ENCODE measurements at places on chromosomes 2 and 18.

GRCh38 chr2:132550946-132551345, 119.1 kb downstream of the LYPD1 start:
- no peak for DNase-seq

DNA sequence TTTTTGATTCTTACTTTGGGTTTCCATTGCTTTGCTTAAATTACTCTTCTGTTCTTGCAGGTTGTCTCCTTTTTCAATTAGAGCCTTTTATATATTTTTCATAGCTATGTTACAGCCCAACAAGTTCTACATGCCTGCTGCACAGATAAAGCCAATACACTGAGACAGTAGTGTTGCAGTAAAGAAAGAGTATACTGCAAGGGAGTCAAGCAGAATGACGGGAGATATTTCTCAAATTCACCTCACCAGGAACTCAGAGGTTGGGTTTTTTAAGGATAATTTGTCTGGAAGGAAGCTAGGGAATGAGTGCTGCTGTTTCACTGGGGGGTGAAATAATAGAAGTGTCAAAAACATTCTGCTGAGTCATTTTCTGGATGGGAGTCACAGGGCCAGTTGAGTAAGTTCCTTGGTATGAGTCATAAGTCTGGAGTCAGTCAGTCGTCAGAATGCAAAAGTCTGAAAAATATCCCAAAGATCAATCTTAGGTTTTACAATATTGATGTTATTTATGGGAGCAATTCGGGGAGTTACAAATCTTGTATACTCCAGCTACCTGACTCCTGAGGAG, 193.0 kb upstream of the RGPD4 start:
- no peak for DNase-seq

DNA sequence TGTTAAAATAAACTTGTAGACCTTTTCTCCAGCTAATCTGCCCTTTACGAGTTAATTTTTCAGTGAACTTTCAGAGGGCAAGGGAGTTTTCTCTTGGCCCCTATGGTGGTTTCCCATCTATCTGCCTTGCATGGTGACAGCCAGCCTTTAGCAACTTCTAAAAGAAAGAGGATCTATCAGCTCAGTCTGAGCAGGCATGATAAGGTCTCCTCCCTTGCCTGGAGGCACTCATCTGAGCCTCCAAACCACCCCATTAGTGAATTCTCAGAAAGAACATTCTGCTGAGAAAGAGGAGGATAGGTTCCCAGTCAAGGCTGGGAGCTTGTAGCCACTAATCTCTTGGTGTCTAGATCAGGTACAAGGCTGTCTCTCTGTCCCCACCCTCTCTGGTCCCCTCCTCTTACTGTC, 10.7 kb upstream of the GYPC start:
- DNase-seq: no peak

DNA sequence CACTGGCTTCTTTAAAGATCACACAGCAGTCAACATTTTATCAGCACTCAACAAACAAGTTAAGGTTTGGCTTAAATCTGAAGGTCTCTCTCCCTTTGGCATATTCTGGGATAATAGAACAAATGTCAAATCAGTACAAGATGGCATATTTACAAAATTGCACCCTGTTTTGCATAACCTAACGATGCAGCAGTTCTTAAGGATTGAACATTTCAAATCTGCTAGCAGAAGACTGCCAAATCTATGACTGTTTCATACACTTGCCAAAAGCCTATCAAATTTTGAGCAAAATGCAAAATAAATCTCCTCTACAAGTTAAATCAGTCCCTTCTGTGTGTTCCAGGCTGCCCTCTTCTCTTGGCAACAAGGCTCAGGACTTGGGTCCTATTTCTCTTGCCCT, 73.6 kb downstream of the DPP4 start:
- DNase-seq: no peak

DNA sequence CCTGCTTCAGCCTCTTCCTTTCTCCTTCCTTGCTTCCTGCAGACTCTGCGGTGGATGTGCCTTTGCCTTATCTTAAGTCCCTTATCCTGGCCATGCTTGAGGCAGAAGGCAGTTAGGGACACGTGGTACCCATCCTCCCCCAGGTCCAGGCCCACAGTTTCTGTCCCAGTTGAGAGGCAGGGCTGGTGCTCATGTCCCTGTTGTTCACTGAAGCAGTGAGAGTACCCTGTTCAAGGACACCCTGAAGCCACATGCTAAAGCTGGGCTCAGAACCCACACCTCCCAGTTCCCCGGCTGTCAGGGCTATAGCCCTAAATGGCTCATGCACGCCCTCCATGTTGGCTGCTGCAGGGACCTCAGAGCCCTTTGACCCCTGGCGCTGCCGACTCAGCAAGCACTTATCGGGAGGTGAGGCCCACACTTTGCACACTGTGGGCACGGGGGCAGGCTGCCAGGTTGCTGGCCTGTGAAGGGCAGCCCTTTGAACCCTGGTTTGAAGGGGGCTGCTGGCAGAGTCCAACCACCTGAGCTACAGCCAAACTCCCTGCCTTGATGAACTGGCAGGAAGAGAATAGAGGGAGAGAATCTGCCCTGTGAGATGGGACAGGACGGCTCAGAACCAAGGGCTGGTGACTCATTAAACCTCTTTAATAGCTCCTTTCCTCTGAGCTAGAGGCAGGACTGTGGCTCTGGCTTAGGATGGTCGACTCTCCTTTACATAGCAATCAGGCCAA, 6.3 kb downstream of the KHK start:
- no peak for DNase-seq

- no peak for DNase-seq
These were observed 33.1 kb upstream of the ZNF532 start for GRCh38 chr18:58831606-58832005.

DNA sequence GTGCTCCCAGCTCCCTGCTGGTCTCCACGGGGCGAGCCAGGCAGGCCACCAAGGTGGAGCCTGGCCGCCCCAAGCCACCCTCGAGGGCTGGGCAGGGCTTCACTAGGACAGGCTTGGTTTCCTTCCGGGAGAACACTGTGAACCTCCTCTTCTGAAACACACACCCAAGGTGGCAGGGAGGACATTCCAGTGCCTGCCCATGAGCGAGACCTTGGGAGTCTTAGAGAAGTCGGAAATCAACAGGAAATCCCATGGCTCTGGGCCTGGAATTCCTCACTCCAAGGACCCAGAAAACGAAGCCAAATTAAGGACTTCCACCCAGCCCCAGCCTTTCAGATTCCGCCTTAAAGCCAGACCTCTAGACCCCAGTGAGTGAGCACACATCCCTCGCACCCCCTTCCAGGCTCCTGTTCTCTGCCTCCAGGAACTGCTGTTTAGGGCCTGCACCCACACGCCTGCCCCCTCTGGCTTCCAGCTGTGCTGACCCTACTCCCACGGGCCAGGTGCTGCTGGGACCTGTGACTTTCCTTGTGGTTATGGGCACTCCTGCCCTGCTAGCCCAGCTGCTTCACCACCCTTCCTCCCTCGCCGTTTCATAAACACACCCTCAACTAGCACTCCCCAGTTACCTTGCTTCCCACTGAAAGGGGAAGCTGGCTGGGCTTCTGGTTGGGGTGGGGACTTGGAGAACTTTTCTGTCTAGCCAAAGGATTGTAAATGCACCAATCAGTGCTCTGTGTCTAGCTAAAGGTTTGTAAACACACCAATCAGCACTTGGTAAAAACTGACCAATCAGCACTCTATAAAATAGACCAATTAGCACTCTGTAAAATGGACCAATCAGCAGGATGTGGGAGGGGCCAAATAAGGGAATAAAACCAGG, 13.7 kb downstream of the GPR17 start:
- DNase-seq: no peak

DNA sequence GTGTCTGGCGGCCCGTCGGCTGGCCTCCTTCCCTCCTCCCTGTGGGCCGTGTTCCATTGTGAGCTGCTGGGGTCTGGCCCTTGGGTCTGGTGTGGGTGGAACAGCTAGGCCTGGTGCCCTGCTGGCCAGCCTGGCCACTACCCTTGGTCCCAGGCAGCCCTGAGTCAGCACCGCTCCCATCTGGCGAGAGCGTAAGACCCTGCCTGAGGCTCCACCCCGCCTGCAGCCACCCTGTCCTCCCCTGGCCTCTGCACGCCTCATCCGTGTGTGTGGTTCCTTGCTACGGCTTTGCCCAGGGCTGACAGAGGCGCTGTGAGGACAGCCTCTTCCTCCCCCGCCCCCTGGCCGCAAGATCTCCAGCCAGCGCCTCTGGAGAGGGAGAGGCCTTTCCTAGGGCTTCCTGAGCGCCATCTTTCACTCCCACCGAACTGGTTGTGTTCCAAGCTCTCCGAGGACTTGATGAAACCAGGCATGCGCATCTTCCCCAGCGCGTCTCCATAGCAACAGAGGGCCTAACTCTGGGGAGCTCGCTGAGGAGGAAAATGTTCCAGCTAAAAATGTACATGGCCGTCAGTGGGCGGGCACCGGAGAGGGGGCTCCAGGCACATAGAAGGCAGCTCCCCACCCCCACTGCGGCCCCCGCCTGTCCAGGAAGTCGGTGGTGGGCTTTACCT, 83.0 kb downstream of the STPG4 start:
- no peak for DNase-seq

DNA sequence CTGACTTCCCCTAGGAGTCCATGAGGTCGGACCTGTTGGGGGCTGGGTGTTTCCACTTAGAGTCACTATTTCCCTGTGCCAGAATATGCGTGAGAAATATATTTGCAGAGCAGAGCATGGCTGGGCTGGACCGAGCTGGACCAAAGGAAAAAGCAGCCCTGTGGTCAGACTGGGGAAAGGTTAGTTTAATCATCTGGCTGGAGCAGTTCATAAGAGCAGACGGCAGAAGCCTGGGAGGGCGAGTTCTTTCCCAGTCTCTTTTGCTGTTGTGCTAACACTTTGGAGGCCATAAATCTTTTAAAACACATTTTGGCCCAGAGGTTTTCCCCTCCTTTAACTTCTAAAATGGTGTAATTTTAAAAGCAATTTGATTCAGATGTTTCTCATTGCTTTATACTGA, 66.5 kb downstream of the GLI2 start:
- DNase-seq: no peak

- DNase-seq: no peak
These were observed 25.0 kb downstream of the CELF4 start for GRCh38 chr18:37540424-37541138.

DNA sequence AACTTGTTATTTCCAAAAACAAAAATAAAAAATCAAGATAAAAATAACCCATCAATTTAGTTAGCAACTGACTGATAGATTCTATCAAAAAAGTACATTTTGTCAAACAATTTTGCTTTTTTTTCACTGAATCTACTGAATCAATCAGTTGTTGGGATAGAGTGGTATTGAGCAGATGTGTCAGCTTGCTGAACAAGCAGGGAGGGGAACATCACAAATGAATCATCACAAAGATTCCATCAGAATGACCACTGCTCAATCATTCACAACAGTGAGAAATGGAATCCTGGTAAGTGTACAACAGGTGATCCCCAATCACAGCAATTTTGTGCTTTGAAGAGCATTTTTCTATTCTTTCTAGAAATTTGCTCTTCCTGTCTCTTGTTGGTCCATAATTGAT, 12.3 kb upstream of the SLC14A2 start:
- DNase-seq: no peak

DNA sequence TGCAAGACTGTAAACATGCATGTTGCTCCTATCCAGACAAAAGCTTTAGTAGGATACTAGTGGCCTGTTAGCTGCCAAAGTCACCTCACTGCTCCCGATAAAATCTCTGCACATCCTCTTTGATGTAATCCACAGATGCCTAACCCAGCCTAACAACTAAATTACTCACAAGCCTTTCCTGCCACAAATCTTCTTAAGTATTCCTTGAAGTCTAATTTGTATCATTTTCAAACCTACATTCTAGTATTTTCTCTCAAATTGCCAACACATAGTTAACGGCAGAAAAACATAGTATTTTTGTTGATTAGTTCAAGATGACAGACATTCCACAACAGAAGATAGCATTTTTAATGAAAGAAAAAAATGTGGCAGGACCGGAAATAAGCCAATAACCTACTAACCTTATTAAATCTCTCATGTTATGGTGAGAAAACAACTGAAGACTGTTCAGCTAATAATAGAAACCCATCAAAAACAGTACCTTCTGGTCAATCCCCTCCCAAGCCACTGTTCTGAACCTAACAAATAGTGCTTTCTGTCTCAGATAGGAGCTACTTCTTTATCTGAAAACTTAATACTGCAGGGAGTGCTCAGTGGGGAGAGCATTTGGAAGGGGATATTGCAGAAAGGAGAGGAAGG, at the start of gene MPP4:
Gene MPP4, minus strand, starts transcription at position 57 of the 639 bp plus-strand sequence. CDS start 4,690 bp downstream, outside the sequence.
- no peak for DNase-seq

DNA sequence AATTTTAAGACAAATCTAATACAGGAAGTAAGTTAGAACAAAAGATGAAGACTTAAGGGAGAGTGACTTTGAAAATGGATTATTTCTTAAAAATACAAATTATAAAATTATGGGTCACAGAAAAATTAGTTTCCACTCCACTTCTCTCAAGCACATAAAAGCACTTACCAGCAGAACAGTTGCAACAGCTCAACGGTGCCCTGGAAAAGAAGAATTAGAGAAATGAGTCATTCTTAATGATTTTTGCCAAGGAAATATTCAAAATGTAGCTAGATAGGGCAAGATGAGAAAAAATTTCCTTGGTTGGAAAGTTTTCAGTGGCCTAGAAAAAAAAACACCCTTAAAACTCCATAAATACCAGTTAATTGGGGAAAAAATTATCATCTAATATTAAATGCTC, 2185.6 kb upstream of the CELF4 start:
- no peak for DNase-seq

- no peak for DNase-seq
These were observed 141.1 kb downstream of the ZNF385B start for GRCh38 chr2:179720173-179720772.

- DNase-seq: no peak
These were observed 149.6 kb downstream of the DOCK10 start for GRCh38 chr2:224892574-224893204.

DNA sequence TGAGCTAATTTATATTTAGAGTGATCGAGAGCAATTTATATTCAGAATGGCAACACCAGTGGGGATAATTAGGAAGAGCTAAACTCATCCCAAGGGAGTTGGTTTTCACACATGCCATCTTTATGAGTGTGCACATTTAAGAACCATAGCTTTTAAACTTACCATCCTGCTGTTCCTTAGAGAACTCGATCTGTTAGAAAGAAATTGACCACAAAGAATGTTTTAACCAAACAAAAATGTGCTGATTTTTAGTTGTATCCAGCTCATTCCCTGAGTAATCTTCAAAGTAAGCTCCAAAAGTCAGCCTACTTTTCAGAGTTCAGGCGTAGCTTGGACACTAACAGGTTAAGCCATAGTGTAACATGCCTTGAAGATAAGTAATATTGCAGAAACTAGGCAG, 12.6 kb downstream of the MYL1 start:
- no peak for DNase-seq

DNA sequence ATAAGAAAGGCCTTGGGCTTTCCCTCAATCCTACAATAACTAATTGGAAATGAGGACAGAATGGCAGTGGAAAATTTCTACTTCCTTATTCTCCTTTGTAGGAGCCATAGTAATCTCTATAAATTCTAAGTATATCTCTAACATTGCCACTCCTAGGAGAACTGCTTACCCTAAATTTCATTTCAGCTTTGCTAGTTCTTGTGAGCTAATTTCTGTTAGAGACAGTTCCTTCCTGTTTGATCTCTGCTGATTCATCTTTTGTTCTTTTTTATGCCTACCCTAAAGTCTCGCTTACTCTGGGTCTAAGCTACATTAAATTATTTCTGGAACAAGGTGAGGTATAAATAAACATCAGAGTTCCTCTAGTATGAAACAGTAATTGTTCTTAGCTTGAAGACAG, 25.7 kb downstream of the ABHD3 start:
- DNase-seq: no peak
